ENCODE measurements at places on chromosomes 5 and 9.

DNA sequence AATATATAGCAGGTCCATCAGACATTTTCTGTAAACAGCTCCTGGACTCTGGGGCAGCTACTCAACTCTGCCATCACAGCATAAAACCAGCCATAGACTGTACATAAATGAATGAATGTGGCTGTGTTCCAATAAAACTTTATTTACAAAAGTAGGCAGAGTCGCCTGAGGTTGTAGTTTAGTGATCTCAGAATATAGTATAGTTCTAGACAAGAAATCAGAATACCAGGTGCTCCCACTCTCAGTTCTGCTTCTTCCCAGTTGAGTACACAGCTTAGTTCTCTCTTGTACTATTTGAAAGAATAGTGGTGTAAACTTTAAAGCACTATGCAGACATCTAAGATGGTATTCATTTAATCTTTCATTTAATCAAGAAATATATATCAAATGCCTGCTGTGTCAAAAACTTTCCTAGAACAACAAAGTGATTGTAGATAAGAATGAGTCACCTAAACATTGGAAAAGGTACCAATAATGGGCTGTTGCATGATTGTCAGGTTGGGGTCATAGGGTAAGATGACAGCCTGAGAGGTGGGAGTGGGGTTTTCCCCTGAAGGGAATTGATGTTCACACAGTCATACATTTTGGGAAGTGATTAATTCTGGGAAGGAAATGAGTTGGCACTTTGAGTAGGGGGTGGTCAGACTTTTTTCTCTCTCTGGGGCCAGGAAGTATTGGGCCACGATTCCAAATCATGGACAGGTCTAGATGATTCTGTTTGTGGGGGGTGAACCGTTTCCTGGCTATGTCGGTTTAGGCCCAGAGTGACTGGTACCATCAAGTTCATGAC lies 37.0 kb downstream of the TNFSF8 start:
- no peaks in the 10 kb centered on the region for H3K27me3 ChIP-seq
- H3K4me1 ChIP-seq, result peaks cover 28% of the 10 kb centered on the region
- no peak for DNase-seq
- H3K36me3 ChIP-seq, result peaks cover 2% of the 10 kb centered on the region
- no peak overlapping the region for H3K4me3 ChIP-seq

GRCh38 chr9:107759009-107759822 lies 269.6 kb upstream of the KLF4 start:
- H3K4me3 ChIP-seq, result no peak overlapping the region
- DNase-seq, result no peak
- no peaks in the 10 kb centered on the region for H3K36me3 ChIP-seq
- H3K4me1 ChIP-seq, result no peaks in the 10 kb centered on the region
- no peaks in the 10 kb centered on the region for H3K27me3 ChIP-seq
- H3K27ac ChIP-seq, result peak overlapping the region; percentile 53

DNA sequence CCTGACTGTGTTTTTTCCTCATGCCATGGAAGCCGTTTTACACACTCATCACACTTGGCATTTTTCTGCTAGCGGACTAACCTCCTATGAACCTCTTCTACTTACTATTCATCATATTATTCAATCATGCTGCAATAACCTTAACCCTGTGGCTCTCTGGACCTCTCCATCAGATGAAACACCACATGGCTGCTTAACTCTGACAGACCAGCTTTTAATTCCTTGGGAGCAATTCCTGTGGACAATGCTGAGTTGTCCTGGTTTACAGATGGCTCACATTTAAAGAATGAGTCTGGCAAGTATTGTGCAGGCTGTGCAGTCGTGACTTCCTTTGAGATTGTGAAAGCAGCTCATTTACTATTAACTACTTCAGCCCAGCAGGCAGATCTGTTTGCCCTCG lies 9.0 kb downstream of the OR1J1 start:
- H3K4me1 ChIP-seq, result no peaks in the 10 kb centered on the region
- DNase-seq, result no peak
- peaks cover 90% of the 10 kb centered on the region for H3K27me3 ChIP-seq
- no peak overlapping the region for H3K27ac ChIP-seq
- H3K4me3 ChIP-seq, result no peak overlapping the region

- H3K27ac ChIP-seq, result no peak overlapping the region
- no peak overlapping the region for H3K4me3 ChIP-seq
- no peak for DNase-seq
- peaks cover 19% of the 10 kb centered on the region for H3K4me1 ChIP-seq
- peaks cover 79% of the 10 kb centered on the region for H3K27me3 ChIP-seq
Observed at GRCh38 chr9:130669965-130670364, 5.6 kb downstream of the PRDM12 start.

- H3K4me1 ChIP-seq, result peaks cover 5% of the 10 kb centered on the region
- no peaks in the 10 kb centered on the region for H3K36me3 ChIP-seq
- no peaks in the 10 kb centered on the region for H3K27me3 ChIP-seq
- DNase-seq, result peak; percentile 74
Observed at GRCh38 chr5:172479034-172479783, 24.9 kb upstream of the SH3PXD2B start.

DNA sequence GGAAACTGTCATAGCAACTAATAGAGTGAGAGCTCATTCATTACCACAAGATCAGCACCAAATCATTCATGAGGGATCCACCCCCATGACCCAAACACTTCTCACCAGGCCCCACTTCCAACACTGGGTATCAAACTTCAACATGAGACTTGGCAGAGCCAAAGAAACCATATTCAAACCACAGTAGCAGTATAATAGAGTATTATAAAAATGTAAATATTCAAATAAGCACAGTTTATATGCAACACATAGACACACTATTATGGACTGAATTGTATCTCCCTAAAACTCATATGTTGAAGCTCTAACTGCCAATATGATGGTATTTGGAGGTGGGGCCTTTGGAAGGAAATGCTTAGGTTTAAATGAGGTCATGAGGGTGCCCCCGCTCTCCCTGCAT lies 240.5 kb downstream of the CWC27 start:
- H3K4me1 ChIP-seq, result peaks cover 13% of the 10 kb centered on the region
- H3K27ac ChIP-seq, result peak overlapping the region; percentile 8
- no peaks in the 10 kb centered on the region for H3K27me3 ChIP-seq
- H3K36me3 ChIP-seq, result peaks cover under 1% of the 10 kb centered on the region
- H3K4me3 ChIP-seq, result no peak overlapping the region
